Left colon (tissue), 2 donors: ENCODE measurements at places on chromosomes 6 and 20. TPM values are rescaled to one million over a fixed set of nuclear protein-coding genes. Genes with fewer than 3 reads are reported as not detected.

DNA sequence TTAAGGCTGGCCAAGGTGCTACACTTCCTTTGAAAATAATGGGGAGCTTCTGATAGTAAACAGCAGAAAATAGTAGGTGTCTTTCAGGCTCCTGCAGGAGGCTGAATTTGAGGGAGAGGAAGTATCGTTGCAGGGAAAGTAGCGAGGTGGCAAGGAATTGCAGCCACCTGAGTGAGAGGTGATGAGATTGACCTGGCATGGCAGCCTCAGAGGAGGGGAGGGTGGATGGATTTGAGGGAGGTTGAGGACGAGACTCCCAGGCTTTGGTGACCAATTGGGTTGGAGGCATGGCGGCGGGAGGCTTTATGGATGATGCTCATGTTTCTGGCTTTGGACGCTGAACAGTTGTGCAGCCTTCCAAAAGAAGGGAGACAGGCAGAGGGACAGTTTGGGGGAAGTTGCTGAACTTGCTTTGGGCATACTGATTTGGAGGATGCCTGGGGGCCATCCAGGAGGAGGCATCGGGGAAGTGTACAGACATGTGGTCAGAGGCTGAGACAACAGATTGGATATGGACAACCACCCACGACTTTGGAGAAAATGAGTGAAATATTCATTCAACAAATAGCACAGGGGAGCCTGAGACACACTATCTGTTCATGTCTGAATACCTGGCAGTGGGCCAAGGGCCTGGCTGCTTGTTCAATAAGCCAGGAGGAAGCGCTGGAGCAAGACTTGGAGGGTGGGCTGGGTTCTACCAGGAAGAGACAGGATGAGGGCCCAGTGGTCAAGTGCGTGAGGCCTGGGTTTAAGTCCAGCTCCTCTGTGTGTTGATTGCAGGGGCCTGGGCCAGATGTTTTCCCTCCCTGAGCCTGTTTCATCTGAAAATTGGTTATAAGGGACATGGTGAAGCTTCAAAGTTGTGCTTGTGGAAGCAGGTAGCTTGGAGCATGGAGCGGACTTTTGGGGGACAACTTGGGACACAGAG is 113.2 kb downstream of the CEBPB start:
- peak; percentile 90 for DNase-seq

GRCh38 chr20:23540624-23541023 is 27.7 kb downstream of the CST9L start:
- no peak for DNase-seq

DNA sequence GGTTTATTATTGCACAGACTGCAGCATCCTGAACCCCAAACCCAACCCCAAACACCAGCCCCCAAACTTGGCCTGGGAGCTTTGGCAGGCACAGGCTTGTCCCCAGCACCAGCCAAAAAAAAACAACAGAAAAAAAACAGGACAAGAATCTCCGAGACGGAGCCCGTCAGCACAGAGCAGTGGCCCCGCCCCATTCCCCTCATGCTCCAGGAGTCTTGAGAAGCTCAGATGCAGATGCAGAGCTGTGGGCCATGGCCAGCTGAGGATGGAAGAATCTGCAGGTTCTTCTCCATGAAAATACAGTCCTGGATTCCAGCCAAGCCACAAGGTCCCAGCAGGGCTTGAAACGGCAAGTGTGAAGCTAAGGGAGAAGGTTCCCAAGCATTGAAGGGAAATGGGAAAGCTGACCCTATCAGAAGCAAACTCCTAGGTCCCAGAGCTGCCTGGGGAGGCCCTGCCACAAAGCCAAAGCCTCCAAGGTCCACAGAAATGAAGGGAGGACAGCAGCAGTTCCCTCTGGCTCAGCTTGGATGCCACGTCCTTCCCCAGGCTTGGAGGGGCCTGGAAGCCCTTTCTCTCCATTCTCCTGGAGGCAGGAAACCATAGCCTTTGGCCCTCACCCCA is 75.2 kb downstream of the JPH2 start:
- no peak for DNase-seq

DNA sequence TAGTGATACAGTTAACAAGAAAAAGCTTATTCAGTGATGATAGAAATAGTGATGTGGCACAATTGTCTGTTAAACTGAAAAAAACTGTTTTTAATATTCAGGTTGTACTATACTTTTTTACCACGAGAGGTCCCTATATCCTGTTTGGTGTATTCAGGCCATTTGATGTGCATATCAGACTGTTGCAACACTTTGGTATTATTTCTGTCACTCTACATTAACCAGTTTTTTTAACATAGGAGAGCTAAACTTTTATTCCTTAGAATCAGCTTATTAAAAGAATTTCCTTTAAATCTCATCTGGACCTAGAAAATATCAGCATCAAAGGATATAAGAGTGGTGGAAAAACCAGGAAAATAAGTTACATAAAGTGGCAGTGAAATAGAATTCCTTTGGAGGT is 36.8 kb downstream of the TSPYL4 start:
- DNase-seq: no peak

DNA sequence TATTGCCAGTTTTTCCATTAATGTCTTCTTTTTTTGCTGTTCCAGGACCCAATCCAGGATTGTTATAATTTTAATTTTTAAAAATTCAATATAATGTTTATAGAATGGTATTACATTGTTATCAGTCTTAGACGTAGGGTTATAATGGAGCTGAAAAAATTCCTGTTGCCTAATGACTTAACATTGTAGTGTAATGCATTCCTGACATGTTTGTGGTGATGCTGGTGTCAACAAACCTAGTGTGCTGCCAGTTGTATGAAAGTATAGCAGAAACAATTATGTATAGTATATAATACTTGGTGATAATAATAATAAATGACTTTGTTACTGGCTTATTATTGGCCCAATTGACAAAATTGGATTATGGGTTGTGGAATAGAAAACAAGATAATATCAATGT is 30.4 kb downstream of the KIZ start:
- DNase-seq: no peak

The PTK6 gene
- 117 TPM for total RNA-seq

The SH3BGRL2 gene
- total RNA-seq: 157 TPM

The TSPO2 gene
- total RNA-seq: not detected

- no peak for DNase-seq
Observed at GRCh38 chr6:107763946-107764345, 60.2 kb downstream of the SCML4 start.

The CCN5 gene
- 9.4 TPM for total RNA-seq

DNA sequence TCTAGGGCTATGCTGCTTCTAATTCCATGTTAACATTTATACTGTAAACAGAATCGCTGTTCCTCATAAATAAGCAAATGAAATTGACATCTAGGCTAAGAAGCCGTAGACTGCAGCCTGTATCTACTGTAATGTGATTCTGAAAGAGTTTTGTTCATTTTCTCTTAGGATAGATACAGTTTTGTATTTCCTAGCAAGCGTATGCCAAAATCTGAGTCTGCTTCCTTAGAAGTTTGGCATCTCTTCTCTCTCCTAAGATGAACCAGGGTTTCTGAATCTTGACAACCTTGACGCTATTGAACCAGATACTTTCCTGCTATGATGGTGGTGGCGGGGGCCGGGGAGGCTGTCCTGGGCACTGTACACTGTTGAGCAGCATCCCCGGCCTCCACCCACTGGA is 198.0 kb downstream of the TSHZ2 start:
- DNase-seq: no peak

The PPP1R14C gene
- 28.9 TPM for total RNA-seq

The HSPA12B gene
- total RNA-seq: 2.5 TPM

The KAT14 gene
- total RNA-seq: 11.6 TPM

GRCh38 chr6:35192301-35192860 is 21.4 kb upstream of the SCUBE3 start:
- no peak for DNase-seq

GRCh38 chr20:43770342-43770741 is 43.5 kb upstream of the GTSF1L start:
- DNase-seq: no peak

The MYMX gene
- total RNA-seq: not detected

DNA sequence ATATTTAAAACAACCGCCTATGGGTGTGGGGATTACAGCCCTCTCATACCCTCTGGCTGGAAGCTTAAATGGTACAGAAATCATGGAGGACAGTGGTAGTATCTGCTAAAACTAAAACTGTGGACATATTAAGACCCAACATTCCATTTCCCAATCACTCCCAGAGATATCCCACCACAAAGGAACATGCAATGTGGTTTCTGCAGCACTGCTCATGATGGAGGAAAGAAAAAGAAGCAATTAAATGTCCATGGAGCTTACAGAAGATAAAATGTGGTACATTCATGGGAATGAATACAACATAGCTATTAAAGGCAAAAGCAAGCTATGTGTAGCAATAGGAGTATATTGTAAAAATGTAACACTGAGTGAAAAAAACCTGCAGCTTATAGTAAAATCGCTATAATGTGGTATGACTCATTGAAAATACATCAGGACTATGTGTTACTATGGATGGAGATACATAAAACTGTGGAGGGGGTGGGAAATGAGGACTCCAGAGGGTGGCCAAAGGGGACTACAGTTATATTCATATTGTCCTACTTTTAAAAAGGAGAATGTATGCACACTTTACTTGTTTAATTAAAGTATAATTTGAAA is 22.9 kb upstream of the NNAT start:
- DNase-seq: no peak

GRCh38 chr6:25202504-25202903 is 76.7 kb upstream of the CARMIL1 start:
- no peak for DNase-seq

- DNase-seq: no peak
Observed at GRCh38 chr6:136886091-136886490, 36.0 kb upstream of the SLC35D3 start.

- DNase-seq: no peak
Observed at GRCh38 chr20:48294196-48294595, 508.9 kb upstream of the SULF2 start.

The LAMP5 gene
- total RNA-seq: 0.53 TPM

DNA sequence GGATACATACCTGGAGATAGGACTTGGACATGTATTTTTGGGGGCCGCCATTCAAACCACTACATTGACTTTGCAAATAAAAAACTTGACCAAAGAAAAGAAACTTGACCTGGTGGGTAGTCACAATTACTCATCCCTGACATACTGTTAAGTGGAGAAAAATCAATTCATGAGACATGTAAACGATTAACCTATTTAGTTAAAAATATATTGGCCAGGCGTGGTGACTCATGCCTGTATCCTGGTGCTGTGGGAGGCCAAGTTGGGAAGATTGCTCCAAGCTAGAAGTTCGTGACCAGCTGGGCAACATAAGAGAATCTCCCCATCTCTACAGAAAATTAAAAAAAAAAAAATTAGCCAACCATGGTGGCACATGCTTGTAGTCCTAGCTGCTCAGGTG is 2.5 kb upstream of the SRSF12 start:
- DNase-seq: no peak

DNA sequence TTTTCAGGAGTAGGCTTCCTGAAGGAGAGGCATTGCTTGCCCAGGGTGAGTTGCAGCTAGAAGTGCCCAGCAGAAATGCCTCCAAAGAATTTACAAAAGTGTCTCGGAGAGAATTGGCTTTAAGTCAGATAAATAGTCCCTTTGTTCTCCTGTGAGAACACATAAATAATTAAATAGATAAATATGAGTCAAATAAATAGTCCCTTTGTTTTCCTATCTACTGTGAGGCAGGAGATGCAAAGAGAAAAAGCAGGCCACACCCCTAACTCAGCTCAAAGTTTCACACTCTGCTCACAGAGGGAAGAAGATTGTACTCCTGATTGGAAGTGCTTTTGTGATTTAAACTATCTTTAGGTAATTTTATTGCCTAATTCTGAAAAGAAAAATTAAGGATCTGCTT is 180.7 kb upstream of the PRSS16 start:
- no peak for DNase-seq

GRCh38 chr6:3813150-3813780 is 35.9 kb upstream of the FAM50B start:
- DNase-seq: no peak

The BYSL gene
- 10.3 TPM for total RNA-seq

GRCh38 chr20:54560357-54560756 is 85.0 kb downstream of the DOK5 start:
- no peak for DNase-seq

The ZFP57 gene
- total RNA-seq: not detected

The NTSR1 gene
- total RNA-seq: not detected

The KIAA1755 gene
- total RNA-seq: 2.5 TPM

GRCh38 chr20:58045579-58045978 is 182.9 kb downstream of the ANKRD60 start:
- DNase-seq: no peak

The MATN4 gene
- total RNA-seq: not detected
